ENCODE measurements at places on chromosomes 2 and 18.

GRCh38 chr2:9552219-9553178 lies 3.1 kb downstream of the ADAM17 start:
- no peak for DNase-seq

DNA sequence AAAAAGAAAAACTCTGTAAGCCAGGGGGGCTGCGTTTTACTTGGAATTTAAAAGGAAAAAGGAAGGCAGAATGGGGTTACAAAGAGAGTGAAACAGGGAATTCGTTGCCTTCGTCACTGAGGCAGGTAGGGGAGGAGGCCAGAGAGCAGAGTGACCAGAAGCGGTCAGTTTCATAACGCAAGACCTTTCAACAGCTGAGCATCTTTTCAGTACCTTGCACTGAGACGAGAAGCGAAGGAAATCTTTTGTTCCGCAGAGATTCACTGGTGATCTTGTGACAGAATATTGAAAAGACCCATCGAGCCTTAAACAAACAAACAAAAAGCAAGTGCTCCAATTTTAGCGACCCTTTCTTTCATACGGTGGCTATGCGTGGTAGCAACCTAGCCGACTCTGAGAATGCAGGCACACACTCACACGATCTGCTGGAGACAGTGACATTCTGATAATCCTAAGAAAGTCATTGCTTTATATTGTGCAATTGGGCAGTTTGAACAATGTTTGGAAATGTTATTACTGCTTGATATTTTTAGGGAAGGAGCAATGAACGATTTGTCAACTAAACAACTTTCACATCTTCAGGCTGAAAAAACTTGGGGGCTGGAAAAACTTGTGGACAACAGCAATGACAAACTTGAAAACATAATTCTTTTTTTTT lies 93.8 kb upstream of the ODC1 start:
- no peak for DNase-seq

- DNase-seq = no peak
Observed at GRCh38 chr18:48037481-48038271, 107.2 kb upstream of the SMAD2 start.

DNA sequence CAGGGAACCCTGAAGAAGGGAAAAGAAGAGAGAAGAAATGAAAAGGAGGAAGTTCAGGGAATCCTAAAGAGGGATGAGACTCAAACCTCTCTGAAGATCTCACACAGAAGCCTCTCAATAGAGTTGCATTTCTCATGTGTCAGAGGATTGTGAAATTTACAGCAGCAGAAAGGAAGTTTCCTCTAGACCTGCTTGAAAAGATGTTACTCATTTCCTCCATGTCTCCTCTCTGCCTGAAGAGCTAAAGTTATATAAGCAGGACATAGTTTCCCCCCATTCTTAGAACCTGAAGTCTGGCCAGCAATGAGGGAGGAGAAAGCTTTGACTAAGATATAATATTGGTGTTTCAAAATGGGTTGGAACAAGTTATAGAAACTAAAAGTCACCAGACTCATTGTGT lies 1155.6 kb downstream of the LRP1B start:
- no peak for DNase-seq

DNA sequence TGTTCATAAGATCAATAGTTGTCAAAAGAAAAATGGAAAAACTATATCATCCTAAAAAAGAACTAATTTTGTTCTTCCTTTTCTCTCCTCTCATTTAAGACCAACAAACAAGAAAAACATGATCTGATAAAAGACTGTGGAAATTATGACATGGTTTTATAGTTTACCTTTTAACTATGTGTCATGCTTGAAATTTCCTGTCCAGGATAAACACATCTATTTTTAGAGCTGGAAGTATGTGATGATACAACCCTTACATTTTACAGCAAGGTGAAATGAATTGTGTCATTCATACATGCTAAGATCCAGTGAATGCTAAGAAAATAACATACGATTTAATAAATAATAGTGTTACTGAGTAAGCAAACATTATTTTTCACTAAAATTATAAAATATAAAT lies 89.9 kb downstream of the GULP1 start:
- no peak for DNase-seq

GRCh38 chr2:141499123-141499522 lies 631.7 kb downstream of the LRP1B start:
- DNase-seq = no peak

DNA sequence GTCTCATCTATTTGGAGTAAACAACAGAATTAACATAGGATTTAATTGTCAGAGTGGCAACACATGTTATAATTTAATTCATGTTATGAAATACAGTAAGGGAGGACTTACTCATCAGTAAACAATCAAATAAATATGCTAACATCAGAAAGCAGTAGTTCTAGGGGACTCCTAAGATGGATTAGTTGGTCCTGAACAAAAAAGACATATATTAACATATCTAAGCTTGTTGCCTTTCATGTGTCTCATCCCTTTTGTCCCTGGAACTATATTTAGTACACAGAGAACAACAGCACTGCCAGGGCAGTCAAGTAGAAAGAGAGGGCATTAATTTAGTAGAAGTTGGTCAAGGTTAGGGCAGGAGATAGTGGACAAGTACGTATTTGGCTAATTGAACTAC lies 117.8 kb upstream of the FZD5 start:
- no peak for DNase-seq

DNA sequence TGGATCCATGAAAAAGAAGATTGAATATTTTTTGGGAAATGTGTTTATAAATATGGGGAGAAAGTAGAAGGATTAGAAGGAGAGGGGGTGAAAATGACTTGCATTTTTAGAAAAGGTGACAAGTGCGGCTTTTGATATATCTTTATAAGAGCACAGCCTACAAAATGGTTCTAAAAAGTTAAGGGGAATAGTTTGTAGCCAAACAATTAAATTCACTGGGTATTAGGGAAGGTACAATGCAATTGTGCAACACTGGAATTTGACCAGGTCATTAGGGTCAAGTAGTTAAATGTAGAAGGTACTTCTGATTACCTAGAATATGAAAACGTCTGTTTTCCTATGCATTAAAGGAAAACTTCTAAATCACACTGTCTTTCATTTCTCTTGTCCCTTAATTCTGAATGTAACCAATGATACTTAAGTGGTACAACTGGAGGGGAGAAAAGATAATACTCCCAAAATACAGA lies 44.5 kb upstream of the SERTAD2 start:
- DNase-seq = no peak

GRCh38 chr2:29272311-29272710 lies 157.1 kb downstream of the CLIP4 start:
- no peak for DNase-seq

GRCh38 chr2:171018522-171018921 lies 89.5 kb downstream of the GORASP2 start:
- DNase-seq = no peak

DNA sequence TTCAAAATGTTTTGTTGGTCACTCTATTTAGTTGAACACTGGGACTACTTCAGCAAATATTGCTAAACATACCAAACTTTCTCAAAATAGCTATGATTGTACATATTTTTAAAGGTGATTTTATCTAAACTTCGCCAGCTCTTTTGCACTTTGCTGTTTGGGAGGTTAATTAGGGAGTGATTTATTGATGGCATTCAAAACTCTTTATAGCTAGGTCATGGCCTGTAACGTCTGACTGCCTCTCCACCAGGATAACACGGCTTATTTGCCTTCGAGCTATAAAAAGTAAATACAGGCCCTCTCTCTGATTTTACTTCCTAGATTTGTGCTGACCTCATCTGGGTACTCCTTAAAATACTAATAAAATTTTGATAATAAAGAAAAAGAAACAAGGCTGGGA lies 931.9 kb downstream of the DCDC2C start:
- DNase-seq = no peak

DNA sequence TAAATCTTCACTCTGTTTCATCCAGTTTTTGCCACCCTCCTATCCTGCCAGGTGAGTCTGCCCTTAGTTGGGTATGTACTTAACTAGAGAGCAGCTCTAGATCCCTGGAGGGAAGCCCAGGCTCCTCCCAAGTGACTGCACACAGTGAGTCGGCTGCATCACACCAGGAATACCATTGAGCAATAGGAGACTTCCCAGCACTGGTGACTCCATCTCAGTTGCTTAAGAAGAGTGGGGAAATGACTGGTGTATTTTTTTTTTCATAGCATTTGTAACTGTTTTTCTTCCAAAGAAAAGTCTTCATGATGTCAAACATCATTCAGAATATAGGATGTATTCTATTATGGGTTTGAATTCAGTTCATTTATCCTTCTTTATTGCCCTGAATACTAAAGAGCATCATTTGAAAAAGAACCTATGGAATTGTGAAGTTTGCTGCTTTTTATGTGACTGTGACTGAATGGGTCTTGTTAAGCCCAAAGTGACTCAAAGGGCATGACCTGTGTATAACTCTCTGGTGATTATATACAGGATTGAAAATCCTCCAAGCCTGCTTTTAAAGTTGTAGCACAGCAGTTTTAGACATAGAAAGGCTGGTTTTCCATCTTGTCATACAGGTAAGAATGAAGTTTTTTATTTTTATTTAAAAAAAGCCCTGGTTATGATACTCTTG lies 84.3 kb downstream of the MAP3K20 start:
- DNase-seq = peak; percentile 85

DNA sequence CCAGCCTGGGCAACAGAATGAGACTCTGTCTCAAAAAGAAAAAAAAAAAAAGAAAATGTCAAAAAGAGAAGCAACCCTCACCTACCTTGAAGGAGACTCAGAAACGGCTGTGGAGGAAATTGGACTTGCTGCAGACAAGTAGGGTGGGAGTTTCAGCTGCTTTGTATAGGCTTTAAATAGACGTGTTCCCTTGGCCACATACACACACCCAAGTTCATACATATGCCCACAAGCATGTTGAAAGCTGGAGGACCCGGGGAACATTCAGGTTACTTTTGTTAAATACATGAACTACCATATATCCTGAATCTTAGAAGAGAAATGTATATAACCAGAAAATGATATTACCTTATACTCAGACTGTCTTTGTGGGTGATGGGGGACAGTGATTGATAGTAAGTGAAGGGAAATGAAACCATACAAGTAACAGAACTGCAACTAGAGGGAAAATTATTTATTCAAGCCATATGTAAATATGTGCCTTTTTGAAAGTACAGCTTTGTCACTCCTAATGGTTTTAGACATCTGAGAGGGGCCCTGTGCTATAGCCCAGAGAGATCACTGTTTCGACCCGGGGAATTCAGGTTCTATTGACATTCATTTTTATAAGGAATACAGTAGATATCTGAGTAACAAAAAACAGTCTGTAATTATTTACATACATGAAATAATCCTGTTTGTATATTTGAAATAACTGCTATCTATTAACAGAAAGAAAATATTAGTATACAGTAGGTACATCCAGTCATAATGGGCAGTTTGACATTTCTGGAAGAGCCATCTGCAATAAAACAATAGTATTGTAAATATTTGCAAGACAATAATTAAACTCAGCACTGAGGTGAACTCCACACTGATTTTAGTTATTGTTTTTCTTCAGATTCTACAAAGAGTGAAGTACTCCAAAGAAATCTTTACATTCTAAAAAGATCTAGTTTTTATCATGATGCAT lies 48.0 kb upstream of the TGIF1 start:
- DNase-seq = no peak

- no peak for DNase-seq
Observed at GRCh38 chr2:113160248-113160647, 13.5 kb upstream of the PSD4 start.

DNA sequence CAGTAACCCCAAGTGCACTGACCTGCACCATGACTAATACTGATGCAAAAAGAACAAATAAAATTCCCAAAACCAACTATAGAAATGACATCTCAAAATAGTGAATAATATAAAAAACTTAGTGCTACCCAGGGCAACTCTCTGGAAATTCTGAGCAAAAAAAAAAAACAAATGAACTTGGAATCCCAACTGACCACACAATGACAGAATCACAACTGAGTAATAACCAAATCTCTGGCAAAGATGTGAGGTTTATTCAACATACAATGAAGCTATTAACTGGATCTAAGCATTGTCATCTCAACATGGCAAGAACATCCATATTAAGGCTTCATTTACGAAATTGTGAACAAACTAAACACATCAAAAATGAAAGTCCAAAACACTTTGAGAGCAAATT lies 22.7 kb downstream of the EXOC6B start:
- no peak for DNase-seq

- no peak for DNase-seq
Observed at GRCh38 chr2:133097666-133098065, 427.7 kb upstream of the LYPD1 start.

DNA sequence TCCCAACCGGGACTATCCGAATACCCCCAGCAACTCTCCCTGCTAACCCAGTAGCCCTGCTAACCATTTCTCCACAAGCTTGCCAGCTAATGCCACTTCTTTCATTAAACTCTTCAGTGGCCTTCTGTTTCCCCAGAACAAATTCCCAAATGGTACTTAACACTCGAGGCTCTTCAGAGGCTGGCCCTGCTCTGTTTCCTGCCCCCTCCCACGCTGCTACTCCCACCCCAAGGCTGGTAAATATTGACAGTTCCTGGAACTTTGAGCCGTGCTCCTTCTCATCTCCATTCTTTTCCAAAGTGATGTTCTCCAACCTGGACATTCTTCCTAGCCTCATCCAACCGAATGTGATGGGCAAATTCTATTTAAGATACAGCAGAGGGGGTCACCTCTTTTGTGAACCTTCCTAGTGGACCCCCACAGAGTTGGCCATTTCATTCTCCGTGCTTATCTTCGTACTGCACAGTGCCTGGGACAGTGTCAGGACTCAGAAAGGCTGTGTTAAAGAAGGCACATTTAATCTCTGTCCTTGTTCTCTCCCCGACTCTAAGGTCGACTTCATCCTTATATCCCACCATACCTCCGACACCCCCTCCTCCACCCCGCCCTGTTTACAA lies 3.2 kb upstream of the KIDINS220 start:
- DNase-seq = no peak
